Fibroblast of skin of scalp (primary cell): ENCODE measurements at places on chromosomes 6 and 20.

DNA sequence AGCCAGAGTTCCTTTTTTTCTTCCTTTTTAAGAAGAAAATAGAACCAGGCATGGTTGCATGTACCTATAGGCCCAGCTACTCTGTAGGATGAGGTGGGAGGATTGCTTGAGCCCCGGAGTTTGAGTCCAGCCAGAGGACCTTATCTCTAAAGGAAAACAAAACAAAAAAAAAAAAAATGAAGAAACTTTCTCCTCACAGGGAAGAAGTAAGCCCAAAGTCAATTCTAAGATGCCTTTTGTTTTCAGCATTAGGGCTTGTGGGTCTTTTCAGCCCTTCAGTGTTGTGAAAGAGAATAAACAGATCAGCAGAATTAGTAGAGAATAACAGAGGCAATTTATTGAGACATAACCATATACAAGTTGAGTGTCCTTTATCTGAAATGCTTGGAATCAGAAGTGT is 26.8 kb downstream of the ZNF451 start:
- DNase-seq = no peak

- peak; percentile 62 for DNase-seq
Measured at GRCh38 chr20:36836591-36837269, 39.2 kb upstream of the TLDC2 start.

DNA sequence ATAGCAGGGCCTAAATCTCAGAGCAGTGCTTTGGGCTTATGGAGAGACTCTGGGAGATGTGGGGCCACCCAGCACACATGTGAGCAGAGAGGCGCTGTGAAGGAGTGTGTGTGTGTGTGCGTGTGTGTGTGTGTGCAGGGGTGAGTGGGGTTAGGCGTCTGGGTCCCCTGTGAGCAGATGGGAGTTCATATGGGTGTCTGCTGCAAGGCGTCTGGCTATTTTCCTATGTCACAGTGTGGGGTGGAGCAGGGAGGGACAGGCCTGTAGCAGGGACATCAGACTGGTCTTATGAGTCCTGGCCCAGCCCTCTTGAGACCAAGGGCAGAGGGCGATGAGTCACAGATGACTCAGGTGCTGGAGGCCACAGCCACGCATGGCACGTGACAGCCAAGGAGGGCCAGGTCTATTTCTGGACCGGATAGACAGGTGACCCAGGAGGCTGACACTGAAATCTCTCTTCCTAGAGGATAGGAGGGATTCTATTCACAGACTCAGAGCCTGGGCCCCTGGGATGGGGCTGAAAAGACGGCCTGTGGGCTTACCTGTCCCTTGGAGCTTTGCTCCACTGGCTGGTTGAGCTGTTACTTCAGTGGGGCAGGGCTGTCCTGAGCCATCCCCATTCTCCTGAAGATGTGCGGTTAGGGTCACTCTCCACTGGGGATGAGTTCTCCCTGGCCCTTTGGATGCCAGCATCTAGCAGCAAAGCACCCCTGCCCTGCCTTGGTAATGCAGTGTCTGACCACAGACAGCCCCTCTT is 28.9 kb downstream of the VEGFA start:
- DNase-seq = no peak

- DNase-seq = peak; percentile 16
Measured at GRCh38 chr6:119683031-119683430, 333.5 kb upstream of the MAN1A1 start.

- peak; percentile 61 for DNase-seq
Measured at GRCh38 chr6:129331450-129332138, 378.4 kb downstream of the ARHGAP18 start.

DNA sequence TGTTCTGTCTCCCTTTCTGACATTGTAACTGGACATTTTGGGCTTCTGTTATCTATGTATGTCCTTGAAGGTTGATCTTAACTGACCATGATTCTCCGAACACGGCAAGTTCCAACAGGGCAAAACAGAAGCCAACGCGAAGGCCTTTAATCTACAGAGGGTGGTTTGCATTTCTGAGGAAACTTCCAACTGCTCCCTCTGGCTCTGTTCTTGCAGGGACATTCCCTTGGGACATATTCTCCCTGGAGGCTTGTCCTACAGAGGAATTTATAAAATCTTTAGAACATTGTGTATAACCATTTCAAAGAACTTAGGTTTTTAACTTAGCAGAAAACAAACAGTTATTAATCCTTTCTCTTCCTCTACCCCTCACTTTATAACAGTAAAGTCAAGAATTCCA is 189.0 kb upstream of the CDYL start:
- peak; percentile 32 for DNase-seq

GRCh38 chr6:20266851-20267608 is 54.8 kb upstream of the MBOAT1 start:
- no peak for DNase-seq

DNA sequence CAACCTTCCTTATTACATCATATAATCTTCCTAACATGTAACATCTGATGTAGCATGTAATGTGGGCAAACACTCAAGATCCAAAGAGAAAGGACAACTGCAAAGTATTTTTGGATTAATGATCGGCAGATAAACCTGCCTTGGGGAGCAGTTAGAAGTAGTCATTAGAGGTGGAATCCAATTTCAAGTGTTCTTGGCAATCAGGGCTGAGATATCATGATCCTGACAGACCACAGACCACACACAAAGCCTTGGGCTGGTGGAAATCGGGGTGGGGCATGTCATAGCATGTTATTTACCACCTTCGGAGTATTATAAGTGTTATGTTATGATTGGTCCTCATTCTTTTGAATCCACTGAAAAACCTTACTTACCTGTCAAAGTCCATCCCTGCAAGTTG is 16.3 kb downstream of the NCOA5 start:
- DNase-seq = no peak

DNA sequence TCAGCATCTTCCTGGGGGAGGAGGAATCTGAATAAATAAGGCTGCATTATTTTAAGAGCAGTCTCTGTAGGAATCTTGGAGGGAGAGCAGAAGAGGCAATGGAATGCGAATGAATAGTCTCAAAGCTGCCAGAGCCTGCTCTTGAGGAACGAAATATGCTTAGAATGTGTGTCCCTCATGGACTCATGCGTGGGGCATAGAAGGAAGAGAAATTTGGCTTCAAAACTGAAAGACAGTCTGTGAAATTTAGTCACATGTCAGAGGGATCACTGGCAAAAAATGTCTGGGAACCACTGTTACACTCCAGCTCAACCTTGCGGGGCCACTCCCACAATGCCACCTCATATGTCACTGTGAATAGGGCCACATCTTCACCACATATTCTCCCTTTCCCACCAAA is 95.5 kb downstream of the GJA10 start:
- peak; percentile 99 for DNase-seq

DNA sequence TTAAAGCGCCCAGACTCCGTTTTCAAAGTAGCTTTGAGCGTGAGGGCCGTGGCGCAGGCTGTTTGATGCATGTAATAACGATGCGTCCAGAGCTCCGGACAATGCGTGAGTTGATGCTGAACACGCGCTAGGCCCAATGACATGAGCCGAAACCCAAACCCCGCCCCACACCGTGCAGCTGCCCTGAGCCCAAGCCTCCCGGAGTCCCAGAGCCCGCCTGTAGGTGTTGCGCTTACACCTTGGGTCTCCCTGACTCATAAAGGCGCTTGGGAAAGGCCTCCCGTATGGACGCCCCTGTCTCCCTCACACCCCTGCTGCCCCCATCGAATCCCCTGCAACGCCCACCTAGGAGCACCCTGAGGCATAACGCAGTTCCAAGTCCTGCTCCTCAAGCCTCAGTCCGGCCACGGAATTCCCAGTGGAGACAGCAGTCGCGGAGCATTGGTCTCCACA is 87.6 kb downstream of the ERMARD start:
- DNase-seq = no peak

- DNase-seq = no peak
Measured at GRCh38 chr6:53027131-53027718, 32.1 kb upstream of the GSTA4 start.

DNA sequence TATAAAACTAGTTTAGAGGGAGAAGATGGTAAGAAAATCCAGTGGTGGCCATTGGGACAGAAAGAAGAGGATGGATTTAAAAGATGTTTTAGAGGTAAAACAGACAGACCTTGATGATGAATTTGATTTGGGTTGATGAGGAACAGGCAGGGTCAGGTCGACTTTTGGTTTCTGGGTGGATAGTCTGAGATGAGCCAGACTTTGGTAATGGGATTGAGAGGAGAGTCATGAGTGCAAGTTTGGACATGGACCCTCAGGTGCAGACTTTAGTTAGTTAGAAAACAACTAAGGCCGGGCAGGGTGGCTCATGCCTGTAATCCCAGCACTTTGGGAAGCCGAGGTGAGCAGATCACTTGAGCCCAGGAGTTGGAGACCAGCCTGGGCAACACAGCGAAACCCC is 257.9 kb downstream of the MAFB start:
- no peak for DNase-seq

- DNase-seq = no peak
Measured at GRCh38 chr6:100803264-100804045, 77.7 kb downstream of the ASCC3 start.

GRCh38 chr6:53032849-53033248 is 32.4 kb upstream of the FBXO9 start:
- peak; percentile 9 for DNase-seq

- peak; percentile 89 for DNase-seq
Measured at GRCh38 chr20:41005361-41005729, 23.3 kb upstream of the TOP1 start.

DNA sequence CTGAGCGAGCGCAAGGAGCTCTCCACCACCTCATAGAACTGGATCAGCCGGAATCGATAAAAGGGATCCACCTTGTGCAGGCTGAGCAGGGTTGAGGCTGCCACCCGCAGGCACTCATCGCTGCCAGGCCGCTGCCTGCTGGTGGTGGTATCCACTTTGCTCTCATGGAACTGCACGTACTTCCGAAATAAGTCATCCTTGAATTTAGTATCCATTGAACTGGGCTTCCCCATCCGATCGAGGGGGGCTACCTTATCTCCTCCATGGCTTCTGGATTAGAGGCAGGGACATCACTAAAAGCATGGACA is 7.1 kb downstream of the SPATA2 start:
- DNase-seq = no peak

- peak; percentile 61 for DNase-seq
Measured at GRCh38 chr6:147949981-147950622, 392.5 kb upstream of the SASH1 start.

- DNase-seq = peak; percentile 68
Measured at GRCh38 chr6:4369616-4370015, 234.2 kb upstream of the ECI2 start.

- DNase-seq = no peak
Measured at GRCh38 chr20:23246717-23247664, 103.6 kb upstream of the NXT1 start.

- no peak for DNase-seq
Measured at GRCh38 chr20:44219791-44220190, 9.2 kb upstream of the OSER1 start.

- DNase-seq = no peak
Measured at GRCh38 chr20:10172998-10173655, 45.5 kb upstream of the SNAP25 start.

DNA sequence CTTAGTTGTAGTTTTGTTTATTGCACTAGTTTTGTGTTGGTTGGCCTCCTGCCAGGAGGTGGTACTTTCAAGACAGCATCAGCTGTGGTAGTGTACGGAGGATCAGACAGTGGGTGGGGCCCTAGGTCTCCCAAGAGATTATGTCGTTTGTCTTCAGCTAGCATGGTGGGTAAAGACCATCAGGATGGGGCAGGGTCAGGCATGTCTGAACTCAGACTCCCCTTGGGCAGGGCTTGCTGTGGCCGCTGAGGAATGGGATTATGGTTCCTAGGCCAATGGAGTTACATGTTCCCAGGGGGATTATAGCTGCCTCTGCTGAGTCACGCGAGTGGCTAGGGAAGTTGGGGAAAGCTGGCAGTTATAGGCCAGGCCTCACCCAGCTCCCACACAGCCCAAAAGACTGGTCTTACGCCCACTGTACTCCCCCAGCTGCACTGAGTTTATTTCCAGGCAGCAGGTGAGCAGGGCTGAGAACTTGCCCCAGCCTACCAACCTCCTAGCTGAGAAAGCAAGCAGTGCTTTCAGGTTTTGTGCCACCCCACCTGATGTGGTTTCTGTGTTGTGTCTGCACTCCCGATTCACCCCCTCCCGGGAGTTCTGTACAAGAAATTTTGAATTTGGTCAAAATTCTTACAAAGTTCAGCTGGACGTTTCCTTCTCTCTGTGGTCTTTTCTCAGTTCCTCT is 24.7 kb downstream of the ZSCAN31 start:
- peak; percentile 9 for DNase-seq

DNA sequence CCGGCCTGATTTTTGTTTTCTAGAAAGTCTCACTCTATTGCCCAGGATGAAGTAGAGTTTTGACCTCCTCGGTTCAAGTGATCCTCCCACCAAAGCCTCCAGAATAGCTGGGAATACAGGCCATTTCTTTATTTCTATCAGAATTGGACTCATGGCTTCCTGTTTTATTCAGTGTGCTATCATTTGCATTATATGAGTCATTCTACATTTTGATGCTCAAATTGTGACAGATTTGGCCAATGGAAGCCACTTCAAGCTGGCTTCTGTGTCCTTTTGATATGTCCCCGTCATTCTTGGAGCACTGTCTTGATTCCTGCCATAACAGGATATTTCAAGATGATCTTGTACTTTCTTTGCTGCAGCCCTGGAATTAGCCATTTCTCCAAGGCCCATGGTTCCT is 75.1 kb downstream of the CNBD2 start:
- DNase-seq = no peak

DNA sequence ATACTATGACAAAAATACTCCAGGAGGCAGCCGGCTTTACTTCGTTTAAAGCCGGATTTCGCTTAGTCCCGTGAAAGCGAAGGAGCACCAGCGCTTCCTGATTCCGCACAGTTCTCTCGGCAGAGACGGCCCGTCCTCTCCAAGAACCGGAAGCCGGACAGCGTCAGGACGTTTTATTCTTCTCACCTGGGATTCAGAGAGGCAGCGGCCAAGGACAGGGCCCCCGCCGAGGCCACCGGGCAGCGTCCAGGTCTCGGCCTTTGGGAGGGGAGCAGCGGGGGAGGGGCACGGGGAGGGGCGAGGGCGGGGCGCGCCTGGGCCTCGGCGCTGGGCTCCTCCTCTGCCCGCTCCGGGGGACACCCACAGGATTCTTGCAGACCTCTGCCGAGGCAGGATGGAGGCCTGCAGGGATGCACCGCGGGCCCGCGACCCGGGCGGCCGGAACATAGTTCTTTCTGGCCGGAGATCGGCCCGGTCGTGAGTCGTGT is 2.8 kb upstream of the DIDO1 start:
- DNase-seq = peak; percentile 68

GRCh38 chr6:54236984-54237383 is 71.3 kb upstream of the TINAG start:
- DNase-seq = no peak

DNA sequence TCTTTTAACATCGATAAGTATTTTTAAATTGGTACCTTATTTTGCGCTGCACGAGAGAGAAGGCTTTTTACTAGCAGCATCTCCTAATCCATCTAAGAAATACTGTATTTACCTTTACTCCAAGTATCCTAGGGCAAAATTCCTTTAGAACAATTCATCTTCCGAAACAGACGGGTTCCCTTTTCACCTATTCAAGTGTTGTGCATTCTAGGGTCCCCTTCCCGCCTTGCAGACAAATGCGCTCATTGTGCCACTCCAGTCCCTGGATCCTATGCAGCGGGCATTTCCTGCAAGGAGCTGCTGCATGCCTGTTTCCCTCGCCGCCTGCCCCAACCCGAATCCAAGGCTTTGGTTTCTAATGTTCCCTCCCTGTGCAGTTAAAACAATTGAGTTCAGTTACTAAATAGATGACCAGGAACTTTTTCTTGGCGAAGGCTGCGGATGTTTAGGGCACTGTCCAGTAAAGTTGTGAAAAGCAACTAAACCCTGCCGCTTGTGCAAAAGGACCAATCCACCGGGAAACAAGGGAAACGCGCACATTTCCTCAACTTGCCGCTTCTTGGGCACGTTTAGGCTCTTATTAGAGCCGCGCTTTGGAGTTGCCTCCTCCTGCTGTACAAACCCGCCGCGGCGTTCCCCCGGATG is 556 bp upstream of the SCAF8 start:
- peak; percentile 39 for DNase-seq
